ENCODE measurements at places on chromosomes 1 and 21.
A peak's percentile ranks its signal among the peaks of the same experiment; 100 is the strongest.

- no peak for DNase-seq
Measured at GRCh38 chr1:43883321-43883720, 50.3 kb upstream of the ARTN start.

GRCh38 chr1:157852476-157852875 lies 10.9 kb upstream of the CD5L start:
- no peak for DNase-seq

- DNase-seq, result no peak
Measured at GRCh38 chr1:242731446-242731845, 206.9 kb upstream of the PLD5 start.

GRCh38 chr1:111867868-111868440 lies 112.3 kb downstream of the DDX20 start:
- DNase-seq, result no peak

- no peak for DNase-seq
Measured at GRCh38 chr1:20660847-20661206, 342 bp downstream of the DDOST start.

DNA sequence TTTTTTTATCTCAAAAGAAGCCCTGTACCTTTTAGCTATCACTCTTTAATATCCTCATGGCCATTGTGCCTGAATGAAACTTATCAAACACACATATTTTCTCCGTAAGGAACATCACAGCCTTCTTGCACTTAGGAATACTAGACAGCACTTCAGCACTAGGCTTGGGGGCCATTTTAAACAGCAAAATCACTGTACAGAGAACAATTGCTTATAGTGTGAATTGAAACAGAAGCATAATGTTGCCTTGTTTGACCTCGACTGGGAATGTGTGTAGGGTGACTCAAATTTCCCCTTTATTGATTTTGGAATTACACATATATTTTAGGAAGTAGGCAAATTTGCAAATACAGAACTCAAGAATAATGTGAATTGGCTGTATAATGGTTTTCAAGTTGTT lies 36.4 kb downstream of the KYAT3 start:
- DNase-seq, result no peak

GRCh38 chr1:160646180-160646579 lies 664 bp downstream of the SLAMF1 start:
- DNase-seq, result no peak

GRCh38 chr1:186605762-186606350 lies 74.4 kb downstream of the PTGS2 start:
- no peak for DNase-seq

DNA sequence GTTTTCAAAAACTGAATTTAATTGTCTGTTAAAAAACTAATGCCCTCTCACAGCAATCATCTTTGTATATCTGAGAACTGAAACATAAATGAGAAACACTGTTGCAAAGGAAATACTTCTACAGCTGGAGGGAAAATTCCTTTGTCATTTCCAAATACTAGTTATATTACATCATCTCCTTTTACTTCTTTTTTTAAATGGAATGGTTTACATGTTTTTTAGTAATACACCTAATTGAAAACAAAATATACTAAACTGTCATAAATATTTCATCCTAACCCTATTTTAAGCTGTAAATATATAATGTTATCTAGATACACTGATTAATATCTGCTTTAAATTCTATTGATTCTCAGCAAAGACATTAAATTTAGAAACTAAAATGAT lies 19.1 kb downstream of the CDC42BPA start:
- peak; percentile 61 for DNase-seq

GRCh38 chr1:21518774-21519455 lies 9.7 kb downstream of the ALPL start:
- DNase-seq, result no peak

- DNase-seq, result no peak
Measured at GRCh38 chr1:152458384-152459185, 44.5 kb upstream of the CRNN start.

DNA sequence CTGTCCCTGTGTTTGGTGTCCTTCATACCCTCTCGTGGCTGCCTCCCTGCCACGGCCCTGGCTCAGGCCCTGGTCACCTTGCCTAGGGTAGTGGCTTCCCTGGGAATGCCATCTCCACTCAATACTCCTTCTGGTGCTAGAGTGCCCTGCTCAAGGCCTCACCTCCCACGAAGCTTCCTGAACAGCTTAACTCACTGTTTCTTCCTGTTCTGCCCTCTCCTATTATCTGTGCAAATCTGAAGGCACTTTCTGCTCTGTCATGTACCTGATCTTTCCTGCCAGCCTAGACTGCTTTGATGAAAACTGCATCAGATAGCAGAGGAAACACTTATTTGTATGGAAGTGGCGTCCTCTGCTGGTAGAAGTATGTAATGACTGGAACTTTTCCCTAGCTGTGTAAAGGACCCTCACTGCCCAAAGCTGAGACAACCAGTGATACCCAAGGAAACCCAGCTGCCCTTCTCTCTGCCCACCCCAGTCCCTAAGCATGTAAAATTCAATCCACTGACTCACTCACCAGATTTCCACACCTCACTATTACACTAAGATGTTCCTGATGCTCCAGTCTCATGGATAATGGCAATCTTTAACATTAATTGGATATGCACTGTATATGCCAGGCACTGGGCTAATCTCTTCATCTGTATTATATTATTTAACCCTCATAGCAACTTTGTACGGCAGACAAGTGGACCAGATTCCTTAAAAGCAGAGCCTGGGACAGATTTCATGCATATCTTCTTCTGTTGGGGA lies 36.2 kb upstream of the BTG2 start:
- DNase-seq, result peak; percentile 71

DNA sequence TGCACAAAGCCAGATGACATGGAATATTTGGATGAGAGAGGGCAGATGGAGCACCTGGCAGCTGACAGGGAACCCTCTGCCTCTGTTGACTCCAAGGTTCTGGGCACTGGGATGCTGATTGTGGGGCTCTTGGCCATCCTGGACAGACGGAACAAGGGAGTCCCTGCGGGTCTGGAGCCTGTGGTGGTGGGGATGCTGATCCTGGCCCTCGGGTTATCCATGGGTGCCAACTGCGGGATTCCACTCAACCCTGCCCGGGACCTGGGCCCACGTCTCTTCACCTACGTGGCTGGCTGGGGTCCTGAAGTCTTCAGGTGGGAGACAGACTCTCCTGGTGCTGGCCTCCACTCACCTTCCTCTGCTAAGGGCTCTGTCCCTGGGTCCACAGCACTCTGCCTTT lies 1.8 kb upstream of the ATP8B2 start:
- DNase-seq, result no peak

GRCh38 chr1:202200669-202201068 lies 7.1 kb downstream of the LGR6 start:
- DNase-seq, result no peak

DNA sequence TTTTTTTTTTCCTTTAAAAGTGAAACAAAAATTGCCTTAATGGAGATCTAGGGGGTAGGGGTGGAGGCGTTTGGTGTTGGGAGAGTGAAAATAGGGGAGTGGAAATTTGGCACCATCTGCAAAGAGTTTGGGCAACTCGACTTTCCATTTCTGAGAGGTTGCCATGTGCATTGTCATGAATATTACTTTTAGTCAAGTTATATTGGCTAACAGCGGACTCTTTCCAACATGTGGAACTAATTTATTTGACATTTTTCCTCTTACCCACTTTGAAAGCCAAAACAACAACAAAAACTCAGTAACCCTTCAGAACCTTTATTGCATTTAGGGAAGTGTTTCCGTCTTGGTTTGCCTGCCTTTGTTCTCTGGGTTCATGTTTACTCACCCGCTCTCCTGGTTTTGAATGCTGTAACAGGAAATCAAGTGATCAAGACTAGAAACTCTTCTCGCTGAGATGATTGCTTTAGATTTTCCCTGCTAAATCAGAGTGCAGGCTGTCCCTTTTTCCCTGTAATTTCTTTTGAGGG lies 70.4 kb downstream of the CACHD1 start:
- no peak for DNase-seq

DNA sequence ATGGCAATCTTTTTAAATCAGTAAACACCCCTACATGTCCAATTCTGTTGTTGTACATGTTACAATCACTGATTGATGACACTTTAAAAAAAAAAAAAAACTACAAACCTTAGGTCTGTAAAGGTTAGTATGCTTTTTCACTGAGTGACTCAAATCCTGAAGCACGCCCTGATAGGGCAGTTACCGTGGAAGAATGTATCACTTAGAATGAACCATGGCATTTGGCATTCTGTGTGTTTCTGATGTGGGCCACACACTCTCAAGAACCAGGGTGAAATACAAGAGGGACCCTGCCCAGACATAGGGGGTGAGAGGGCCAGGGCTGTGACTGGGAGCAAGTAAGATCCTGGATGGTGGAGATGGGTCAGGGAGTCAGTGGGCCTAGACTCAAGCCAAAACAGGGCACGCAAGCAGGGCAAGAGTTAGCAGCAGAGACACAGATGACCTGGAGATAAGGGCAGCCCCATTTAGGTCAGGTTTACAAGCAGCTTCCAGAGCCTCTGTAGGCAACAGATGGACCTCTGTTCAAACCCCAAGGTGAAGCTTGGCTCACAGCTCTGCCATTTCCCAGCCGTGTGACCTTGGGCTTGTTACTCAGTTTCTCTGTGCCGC lies 47.6 kb upstream of the DMRTB1 start:
- DNase-seq, result no peak

- DNase-seq, result no peak
Measured at GRCh38 chr1:71964188-71964587, 318.2 kb downstream of the NEGR1 start.

GRCh38 chr1:109112056-109112651 lies 1.8 kb upstream of the ELAPOR1 start:
- DNase-seq, result no peak

- DNase-seq, result no peak
Measured at GRCh38 chr1:208156310-208156709, 87.9 kb downstream of the PLXNA2 start.

- no peak for DNase-seq
Measured at GRCh38 chr1:177770096-177770495, 199.8 kb downstream of the SEC16B start.

DNA sequence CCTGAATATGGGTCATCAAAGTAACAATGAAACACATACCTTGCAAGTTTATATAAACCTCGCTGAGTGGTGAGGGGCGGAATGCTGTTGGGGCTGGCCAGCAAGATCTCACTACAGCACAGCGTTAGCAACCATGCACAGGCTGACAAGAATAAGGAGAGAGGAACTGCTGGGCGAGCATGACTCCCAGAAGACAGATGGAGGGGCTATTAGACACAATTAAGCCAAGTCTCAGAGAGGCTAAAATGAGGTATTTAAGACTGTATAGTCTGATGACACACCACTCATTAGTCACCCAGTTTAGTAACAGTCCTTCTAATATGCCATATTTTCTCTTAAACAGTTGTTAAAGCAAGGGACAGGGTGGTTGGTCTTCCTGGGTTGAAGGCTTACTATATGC lies 340.2 kb upstream of the NR5A2 start:
- no peak for DNase-seq

- DNase-seq, result no peak
Measured at GRCh38 chr1:29719253-29719652, 482.9 kb downstream of the PTPRU start.

- DNase-seq, result no peak
Measured at GRCh38 chr1:102074874-102075273, 78.1 kb upstream of the OLFM3 start.

DNA sequence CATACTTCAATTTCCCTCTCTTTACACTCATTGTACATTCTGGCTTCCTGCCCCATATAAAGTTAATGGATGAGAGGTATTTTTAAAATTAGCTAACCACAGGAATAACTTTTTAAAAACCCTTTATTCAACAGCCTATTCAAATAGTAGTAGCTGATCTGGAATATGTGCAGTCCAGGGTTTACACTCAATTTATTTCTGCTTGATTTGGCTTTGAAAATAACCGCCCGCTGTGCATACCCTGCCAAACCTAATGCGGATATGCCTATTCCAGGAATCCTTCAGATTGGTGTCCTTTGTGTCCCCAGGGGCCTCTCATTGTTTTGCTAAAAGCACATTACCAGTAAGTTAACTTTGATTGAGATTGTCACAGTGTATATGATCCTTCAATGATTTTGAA lies 1686.2 kb downstream of the PLA2G4A start:
- no peak for DNase-seq

GRCh38 chr1:114150016-114150415 lies 3.7 kb downstream of the SYT6 start:
- DNase-seq, result no peak

DNA sequence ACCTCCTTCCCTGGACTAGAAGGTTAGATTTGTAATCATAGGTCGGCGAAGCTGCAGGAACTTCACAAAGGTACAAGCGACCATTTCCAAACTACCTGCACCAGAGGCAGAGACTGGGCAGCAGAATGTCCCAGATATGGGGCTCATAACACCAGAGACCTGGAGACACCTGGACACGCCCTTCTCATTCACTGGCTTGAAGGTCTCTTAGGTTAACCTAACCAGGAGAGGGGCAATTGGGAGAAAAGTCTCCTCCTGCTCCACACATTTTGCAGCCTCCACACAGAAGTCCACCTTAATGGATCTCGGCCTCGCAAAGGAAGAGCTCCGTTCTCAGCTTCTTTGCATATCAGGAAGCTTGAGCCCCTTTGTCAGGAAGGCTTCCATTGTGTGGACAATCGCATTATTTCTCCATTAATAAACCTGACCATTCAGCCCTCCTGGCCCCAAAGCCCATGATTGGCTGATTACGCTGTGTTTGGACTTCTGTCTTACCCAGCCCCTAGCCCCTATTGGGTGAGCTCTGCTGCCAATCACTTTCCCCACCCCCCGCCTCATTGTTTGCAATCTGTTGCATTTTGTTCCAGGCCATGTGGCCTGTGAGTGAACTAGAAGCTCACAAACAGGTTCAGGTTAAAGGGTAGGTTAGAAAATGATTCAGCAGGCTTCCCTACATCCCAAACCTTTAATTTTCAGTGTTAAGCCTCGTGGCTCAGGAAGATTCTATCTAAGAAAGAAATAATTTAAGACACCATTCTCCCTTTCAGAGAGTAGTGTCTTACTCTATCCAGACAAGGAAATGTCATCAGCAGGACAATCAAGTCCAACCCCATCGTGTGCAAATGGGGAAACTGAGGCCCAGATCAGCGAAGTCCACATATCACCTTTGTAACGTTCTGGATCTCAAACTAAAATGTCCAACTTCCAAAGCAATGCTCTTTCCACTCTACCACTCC lies 2.8 kb downstream of the MYCL start:
- DNase-seq, result peak; percentile 40

Measured in left lung (tissue), 14 donors.